ENCODE measurements at places on chromosomes 6 and 20.

- DNase-seq = no peak
Measured at GRCh38 chr6:40188931-40189330, 254.7 kb upstream of the MOCS1 start.

DNA sequence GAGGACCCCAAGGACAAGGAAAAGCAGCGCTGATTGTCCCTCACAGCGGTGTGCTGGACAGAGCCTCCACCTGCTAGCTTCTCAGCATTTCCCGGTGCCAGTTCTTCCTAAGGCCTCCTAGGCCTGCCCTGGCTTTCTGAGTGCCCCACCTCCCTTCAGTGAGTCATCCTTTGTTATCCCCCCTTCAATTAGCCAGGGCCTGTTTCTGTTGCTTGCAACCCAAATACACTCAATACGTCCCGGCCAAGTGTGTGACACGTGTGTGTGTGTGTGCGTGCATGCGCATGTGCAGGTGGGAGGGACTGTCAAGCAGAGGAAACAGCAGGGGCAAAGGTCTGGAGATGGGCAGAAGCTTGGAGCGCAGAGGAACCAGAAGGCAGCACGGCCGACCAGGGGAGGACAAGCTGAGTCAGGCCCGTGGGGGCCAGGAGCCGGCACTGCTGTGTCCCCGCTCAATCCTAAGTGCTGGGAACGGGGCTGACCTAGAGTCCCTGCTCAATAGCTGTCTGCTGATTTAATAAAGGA, 159.8 kb downstream of the PREX1 start:
- no peak for DNase-seq

DNA sequence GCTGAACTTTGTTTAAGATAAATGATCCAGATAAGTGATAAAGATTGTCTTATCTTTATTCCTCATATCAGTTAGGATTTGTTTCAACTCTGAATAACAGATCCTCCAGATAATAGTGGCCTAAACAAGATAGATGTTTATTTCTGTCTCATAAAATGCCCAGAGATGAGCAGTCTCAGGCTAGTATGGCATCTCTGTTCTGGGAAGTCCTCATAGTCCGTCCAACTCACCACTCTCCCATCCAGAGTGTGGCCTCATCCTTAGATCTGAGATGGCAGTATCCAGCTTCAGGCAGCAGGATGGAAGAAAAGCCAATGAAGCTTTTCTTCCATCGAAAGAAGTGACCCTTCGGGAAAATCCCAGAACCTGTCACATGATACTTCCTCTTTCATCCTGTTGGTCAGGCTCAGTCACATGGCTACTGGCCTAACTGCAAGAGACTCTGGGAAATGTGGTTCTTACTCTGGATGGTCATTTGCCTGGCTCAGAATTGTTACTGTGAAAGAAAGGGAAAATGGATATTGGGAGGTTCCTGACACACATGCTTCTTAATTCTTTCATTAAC, 29.4 kb upstream of the TAGAP start:
- DNase-seq = no peak

GRCh38 chr6:105711216-105711615, 308.3 kb upstream of the PREP start:
- no peak for DNase-seq

- no peak for DNase-seq
Measured at GRCh38 chr6:54018722-54019121, 92.5 kb upstream of the MLIP start.

GRCh38 chr6:14365393-14365792, 247.8 kb downstream of the CD83 start:
- DNase-seq = no peak

- no peak for DNase-seq
Measured at GRCh38 chr6:156934069-156934460, 156.9 kb downstream of the ARID1B start.

DNA sequence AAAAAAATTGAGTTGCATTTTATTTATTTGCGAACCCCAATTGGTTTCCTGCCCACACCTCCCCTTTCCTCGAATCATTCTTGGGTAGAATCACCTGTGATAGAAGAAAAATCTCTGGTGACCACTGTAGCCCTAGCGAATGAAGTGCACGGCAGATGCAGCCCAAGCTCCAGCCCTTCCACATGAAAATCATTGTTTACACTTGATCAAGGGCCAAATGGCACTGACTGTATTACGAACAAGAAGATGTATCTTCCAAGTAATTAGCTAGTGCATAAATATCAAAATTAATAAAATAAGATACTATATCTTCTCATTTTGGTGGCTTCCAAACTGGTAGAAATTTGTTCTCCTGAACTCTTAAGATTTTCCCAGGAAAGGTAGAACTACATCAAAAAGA, 93.4 kb upstream of the ARID1B start:
- DNase-seq = no peak

DNA sequence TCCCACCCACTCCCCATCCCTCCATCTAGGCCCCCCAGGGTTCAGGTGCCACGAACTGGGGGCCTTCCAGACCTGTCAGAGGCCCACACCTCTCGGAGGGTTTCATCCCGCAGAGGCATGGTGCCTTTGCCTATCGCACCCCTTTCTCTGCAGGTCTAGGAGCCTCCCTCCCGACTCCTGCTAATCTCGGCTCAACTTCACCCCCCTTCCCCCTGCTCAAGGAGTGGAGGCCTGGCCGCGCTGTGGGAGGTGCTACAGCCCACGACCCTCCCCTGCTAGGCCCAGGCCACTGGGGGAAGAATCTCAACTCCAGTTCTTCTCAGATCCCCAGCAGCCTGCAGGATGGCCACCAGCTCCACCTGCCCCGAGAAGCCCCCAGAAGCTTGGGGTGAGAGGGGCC, at the start of gene TULP1:
Gene TULP1, minus strand, starts transcription at position 157 of the 400 bp plus-strand sequence. Its CDS starts 38 bp downstream, at position 119.
- no peak for DNase-seq

DNA sequence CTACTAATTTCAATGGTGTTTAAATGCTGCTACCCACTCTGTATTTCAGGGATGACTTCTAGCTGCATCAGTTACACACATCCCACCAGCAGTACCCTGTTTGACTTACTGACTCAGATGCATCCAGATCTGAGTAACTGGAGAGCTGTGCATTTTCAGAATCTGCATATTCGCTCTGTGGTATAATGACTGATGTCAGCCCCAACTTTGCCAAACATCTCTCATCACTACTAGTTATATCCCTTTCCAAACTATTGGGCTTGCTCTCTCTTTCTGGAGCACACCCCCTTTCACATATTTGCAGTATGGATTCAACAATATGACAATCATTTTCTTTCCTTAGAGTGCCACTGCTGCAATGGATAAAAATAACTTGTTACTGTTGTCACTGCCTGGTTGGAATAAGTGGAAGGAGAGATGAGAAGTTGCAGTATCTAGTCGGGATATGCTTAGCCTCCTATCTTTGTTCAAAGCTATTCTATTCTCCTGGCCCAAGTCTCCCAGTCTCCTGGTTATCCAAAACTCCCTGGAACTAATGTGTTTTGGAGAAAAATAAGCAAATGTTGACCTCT, 3.3 kb upstream of the RSPO3 start:
- DNase-seq = no peak

- DNase-seq = no peak
Measured at GRCh38 chr6:119233312-119233984, 116.1 kb downstream of the MAN1A1 start.

DNA sequence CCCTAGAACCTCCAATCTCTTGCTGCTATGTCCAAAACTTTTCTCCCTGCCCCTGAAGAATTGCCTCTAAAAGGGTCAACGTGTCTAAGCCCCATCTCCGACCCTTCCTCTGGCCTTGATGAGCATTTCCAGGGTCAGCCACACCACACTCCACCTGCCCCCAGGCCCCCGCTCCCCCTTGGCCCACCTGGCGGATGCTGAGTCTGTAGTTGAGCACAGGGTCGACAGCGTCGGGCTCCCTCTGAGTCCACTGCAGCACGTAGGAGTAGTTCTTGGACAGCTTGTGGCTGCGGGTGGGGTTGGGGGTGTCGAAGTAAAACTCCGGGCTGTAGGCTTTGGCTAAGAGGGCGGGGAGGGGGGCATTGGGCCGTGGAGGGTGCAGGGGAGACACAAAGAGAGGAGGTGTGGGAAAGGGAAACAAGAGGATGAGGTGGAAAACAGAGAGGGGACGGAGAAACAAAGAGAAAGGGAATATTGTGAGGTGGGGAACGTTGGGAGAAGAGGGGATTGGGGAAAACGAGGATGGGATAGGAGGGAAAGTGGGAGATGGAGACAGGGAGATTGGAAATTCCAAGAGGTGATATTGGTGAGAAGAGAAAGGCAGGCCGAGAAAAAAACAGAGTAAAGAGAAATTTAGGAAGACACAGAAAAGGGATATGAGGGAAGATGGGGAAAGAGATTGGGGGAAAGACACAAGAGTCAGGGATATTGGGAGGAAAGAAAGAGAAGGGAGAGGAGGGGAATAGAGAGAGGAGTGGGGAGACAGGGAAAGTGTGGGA, 50.5 kb downstream of the MDGA1 start:
- DNase-seq = no peak

GRCh38 chr20:31676609-31676989, 38.9 kb downstream of the COX4I2 start:
- no peak for DNase-seq

GRCh38 chr20:8344106-8344505, 212.0 kb downstream of the PLCB1 start:
- DNase-seq = no peak

- no peak for DNase-seq
Measured at GRCh38 chr6:99432877-99433276, 7.8 kb upstream of the PNISR start.

- DNase-seq = peak; percentile 11
Measured at GRCh38 chr6:36129941-36130666, at the start of gene MAPK13. Gene MAPK13 (plus strand): TSS chr6:36130513. CDS start chr6:36130583, 70 bp downstream.

DNA sequence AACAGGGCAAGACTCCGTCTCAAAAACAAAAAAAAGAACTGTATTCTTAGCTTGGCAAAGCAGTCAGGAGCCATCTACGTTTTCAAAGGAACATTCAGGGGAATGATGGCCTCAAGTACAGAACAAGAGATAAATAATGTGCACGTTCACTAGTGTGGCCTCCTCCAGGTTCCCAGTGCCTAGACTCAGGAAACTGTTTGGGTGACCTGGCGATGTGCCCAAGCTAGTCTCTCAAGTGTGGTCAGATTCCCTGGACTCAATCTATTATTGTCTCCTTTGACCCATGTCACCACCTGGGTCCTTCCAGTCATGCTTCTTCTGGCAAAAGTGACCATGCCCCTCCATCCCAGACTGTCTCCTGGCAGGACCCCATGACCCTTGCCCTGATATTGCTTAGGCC, 23.7 kb downstream of the TRAF3IP2 start:
- DNase-seq = no peak

DNA sequence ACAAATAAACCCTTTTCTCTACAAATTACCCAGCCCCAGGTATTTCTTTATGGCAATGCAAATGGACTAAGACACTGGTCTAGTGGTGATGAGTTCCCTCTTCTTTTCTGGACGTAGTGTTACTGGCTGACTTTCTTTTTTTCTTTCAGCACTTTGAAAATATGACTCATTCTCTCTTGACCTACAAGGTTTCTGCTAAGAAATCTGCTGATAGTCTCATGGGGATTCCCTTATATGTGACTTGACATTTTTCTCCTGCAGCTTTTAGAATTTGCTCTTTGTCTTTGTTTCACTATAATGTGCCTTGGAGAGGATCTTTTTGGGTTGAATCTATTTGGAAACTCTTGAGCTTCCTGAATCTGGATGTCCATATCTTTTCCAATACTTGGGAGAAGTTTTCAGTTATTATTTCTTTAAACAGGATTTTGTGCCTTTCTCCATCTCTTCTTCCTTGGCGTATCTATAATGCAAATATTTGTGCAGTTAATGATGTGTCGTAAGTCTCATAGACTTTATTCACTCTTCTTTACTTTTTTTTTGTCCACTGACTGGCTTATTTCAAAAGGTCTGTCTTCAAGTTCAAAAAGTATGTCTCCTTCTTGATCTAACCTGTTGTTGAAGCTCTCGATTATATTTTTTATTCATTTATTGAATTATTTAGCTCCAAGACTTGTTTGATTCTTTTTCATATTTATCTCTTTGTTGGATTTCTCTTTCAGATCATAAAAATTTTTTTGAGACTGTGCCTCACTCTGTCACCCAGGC, 42.2 kb upstream of the TPD52L1 start:
- DNase-seq = no peak

DNA sequence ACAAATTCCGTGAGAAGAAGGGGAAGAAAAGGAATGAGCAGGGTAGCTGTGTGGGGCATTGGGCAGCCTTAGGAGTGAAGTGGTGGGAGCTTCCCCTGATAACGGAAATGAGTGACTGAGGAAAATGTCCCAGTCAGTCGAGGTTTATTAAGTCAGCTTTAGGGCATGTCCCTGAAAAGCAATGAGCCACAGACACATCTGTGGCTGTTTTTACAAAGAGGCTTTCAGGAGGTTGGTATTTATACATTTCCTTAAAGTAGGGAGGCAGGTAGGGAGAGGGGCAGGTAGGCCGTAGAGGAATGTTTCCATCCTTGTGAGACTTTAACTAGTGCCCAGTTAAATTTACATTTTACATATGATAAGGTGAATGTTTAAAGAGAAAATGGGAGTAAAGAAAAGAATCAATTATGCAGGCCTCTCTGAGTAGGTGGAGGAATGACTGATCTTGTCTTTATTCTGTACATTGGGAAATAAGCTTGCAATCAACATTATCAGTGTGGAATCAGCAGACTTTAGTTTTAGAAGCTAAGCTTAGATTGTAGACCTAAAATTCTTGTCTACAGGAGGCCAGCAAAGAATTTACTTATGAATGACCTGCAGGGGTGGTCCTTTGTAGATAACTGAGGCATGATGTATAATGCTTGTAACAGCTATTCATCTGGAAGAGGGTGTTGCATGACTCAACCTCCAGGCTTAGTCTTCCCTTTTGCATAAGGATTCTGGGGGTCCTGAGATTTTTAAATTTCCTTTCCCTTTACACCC, 18.5 kb downstream of the SLC22A2 start:
- DNase-seq = no peak

DNA sequence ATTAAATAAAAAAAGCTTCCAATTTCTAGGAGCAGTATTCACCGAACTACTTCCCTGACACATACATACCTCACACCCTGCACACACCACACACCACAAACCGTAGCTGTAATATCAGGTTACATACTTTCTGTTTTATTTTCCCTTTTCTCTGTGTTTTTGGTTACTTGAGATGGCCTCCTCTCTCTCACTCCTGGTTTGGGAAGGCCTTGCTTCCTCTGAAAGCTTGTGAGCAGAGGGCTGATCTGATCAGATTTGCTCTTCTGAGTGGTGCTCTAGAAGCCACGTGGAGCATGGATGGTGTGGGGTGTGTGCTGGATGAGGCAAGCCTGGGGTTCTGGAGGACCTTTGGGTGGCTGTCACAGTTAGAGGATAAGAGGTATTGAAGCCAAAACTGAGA, 20.9 kb downstream of the UTRN start:
- no peak for DNase-seq

- DNase-seq = no peak
Measured at GRCh38 chr20:58655328-58656107, 4.4 kb downstream of the STX16 start.

- no peak for DNase-seq
Measured at GRCh38 chr6:27825025-27825793, 87.0 kb downstream of the OR2B2 start.

- peak; percentile 16 for DNase-seq
Measured at GRCh38 chr20:37385659-37386504, 39.9 kb downstream of the SRC start.
